Fibroblast of upper back skin (primary cell): ENCODE measurements at places on chromosomes 6 and 20.

- no peak for DNase-seq
These were observed 259.8 kb downstream of the CD109 start for GRCh38 chr6:73955800-73956199.

DNA sequence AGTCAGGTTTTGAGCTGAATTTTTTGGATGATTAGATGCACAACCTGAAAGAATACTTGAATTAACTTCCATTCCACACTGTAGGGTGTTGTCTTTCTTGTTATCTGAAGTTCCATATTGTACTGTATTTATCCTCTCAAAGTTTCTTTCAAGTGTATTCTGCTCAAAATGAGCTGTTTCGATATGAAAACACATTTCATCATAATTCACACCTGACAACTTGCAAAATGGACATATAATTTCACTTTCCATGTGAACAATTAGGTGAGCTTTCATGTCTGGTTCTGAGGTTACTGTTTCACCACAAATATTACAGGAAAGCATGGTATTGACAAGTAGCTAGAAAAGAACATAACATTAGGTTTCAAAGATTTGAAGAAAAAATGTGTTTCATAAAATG, 1.7 kb downstream of the ZUP1 start:
- DNase-seq: no peak

- no peak for DNase-seq
These were observed 87.2 kb upstream of the RIN2 start for GRCh38 chr20:19670829-19671228.

GRCh38 chr6:169895926-169896761, 144.7 kb downstream of the ERMARD start:
- no peak for DNase-seq

DNA sequence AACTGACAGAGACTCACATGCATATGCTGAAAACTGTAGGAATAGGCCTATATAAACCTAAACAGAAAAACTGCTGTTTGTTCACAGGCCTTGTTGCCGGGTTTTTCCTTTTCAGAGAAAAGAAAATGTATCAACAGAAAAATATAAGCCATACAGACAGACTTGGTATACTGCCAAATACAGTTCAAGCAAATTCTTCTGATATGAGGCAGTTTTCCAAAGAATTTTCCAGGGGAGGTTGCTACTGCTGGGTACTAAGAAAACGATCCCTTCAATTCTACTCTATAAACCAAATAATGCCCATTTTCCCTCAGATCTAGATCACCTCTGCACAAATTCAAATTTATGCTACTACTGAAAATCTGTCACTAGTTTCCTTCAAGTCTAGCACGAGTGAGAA, 59.4 kb downstream of the ME1 start:
- DNase-seq: peak; percentile 83

- DNase-seq: no peak
These were observed 10.0 kb upstream of the FAM210B start for GRCh38 chr20:56348746-56349145.

DNA sequence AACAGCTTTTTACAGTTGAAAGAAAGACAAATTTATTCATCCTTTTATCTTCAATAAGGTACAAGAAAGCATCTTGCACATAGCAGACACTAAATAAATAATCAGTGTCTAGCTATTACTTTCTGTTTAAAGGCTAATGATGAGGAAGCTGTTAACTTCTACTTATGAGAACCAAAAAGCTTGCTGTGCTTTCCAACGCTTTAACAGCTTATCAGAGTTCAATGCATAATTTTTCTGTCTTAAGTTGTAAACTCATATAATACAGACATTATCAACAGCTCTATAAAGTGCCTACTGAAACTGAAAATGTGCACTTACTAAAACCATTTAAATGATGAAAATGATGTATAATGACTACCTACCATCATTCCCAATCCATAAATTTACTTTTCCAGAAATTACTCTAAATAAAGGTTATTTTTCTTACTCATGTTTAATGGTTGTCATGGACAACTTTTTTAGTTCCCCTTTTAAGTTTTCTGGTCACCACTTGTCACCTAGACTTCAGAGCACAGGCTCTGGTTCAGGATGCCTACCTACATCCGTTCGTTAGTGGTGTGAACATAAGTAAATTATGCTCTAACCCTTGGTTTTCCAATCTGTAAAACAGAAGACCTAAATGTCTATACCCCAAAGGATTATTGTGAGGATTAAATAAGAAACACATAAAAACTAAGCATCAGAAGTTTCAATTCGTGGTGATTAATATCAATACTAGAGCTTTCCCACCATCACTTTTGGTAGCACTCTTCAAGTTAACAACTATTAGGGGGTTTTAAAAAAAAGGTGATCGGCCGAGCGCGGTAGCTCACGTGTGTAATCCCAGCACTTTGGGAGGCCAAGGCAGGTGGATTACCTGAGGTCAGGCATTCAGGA, 8.0 kb downstream of the PNISR start:
- no peak for DNase-seq

GRCh38 chr6:148345176-148345575, 2.5 kb downstream of the SASH1 start:
- no peak for DNase-seq

DNA sequence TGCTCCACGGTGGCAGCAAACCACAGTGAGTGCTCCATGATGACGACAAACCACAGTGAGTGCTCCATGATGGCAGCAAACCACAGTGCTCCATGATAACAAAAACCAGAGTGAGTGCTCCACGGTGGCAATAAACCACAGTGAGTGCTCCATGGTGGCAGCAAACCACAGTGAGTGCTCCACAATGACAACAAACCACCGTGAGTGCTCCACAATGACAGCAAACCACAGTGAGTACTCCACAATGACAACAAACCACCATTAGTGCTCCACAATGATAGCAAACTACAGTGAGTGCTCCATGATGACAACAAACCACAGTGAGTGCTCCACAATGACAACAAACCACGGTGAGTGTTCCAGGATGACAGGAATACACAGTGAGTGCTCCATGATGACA, 36.0 kb upstream of the LRFN2 start:
- no peak for DNase-seq

GRCh38 chr6:107230024-107230423, 114.7 kb upstream of the BEND3 start:
- DNase-seq: no peak

DNA sequence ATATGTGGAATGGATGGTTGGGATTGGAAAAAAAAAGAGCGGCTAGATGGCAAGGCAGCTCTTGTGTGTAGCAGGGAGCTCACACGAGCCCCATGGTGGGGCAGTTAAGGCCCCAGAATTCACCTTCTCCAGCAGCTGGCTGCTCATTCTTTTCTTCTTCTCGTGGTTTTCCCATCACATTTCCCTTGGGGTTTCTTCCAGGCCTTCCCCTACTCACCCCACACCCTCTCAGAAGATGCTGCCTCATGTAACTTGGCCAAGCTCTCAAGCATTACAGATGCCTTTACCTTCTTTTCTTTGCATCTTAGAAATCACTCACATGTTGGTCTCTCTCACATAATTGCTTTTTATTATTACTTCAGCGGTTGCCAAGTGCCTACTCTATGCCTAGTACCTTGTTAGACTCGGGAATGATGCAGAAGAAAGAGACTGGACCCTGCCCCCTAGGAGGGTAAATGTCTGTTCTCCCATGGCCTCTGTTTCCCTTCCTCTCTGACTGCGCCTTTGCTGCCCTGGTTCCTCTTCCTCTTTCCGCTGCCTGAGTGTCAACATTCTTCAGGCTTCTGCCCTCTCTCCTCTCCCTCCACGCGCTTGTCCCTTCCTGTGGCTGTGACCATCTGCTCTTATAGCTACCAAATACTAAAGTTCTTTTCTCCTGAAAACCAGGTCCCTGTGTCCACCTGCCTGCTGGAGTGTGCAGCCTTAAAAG, 28.6 kb downstream of the PPARD start:
- peak; percentile 86 for DNase-seq

- DNase-seq: no peak
These were observed 423.5 kb downstream of the COL12A1 start for GRCh38 chr6:74782346-74782745.

DNA sequence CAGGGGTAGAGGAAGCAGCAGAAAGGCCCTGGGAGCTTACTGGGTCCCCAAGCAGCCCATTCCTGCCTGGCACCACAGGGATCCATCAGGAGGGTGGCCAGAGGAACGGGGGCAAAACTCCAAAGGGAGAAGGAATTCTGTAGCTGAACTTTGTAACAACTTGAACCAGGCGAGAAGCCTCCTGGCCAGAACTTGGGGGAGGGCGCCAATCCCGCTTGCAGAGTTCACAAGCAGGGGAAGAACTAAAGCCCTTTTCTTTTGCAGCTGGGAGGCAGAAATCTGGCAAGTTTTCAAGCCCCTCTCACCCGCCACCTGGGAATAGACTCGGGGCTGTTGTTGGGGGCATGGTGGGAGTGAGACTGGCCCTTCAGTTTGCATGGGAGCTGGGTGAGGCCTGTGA, 189.1 kb downstream of the PHF3 start:
- DNase-seq: no peak

GRCh38 chr6:43189776-43190304, 7.8 kb downstream of the CUL9 start:
- no peak for DNase-seq

DNA sequence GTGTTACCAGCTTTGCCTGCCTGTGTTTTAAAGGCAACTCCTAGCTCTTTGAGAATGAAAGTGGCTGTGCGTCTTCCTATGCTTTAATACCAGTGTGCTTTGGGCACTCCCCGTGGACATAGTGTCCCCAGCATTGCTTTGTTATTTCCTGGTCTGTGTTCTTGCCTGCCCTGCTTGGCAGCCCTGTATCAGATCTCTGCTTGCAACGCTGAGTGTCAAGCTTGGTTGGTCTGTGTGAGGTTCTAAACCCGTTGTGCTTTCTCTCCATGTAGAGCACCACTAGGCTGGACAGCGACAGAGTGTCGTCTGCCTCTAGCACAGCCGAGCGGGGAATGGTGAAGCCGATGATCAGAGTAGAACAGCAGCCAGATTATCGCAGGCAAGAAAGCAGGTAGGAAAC, 80.2 kb downstream of the AFDN start:
- no peak for DNase-seq

- DNase-seq: no peak
These were observed 35.8 kb downstream of the BTBD9 start for GRCh38 chr6:38603966-38604365.

- no peak for DNase-seq
These were observed 2.4 kb downstream of the CMTR1 start for GRCh38 chr6:37435373-37435772.

GRCh38 chr6:168988801-168989200, 264.8 kb downstream of the THBS2 start:
- DNase-seq: peak; percentile 19

DNA sequence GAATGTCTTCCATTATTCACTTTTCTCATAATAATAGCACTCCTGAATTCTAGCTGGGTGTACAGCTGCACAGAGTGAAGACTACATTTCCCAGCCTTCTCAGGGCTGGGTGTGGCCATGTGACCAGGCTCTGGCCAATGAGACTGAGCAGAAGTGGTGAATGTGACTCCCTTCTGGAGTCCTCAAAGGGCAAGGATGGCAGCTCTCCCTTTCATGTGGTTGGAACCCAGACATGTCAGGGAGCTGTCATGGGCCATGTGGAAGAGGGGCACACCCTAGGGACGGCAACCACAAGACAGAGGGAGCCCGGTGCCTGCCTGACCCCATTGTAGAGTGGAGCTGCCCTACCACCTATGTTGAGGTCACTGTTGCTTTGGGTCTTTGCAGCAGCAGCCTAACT, 312.8 kb upstream of the SULF2 start:
- DNase-seq: no peak

GRCh38 chr20:19885939-19886660, 128.0 kb downstream of the RIN2 start:
- peak; percentile 27 for DNase-seq

- DNase-seq: peak; percentile 36
These were observed 404.5 kb downstream of the SYNE1 start for GRCh38 chr6:152232501-152233151.

- no peak for DNase-seq
These were observed 12.7 kb downstream of the SMAP1 start for GRCh38 chr6:70680396-70680795.

DNA sequence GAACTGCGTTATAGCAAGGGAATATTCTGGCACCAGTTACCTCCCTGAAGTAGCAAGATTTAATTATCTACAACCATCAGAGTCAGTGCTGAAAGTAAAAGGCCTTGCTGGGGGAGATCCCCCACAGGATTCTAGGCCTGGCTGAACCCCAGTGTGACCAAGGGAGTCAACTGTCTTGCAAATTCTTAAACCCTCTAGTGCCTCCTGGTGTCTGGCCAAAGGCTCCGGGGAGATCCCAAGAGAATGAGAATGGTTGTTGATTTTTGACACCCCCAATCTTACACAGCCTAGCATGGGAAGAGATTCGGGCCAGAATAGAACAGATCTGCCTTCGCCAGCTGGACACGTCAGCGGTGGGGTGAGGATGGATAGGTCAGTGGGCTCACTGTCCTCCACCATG, 179.4 kb downstream of the ERMARD start:
- no peak for DNase-seq

DNA sequence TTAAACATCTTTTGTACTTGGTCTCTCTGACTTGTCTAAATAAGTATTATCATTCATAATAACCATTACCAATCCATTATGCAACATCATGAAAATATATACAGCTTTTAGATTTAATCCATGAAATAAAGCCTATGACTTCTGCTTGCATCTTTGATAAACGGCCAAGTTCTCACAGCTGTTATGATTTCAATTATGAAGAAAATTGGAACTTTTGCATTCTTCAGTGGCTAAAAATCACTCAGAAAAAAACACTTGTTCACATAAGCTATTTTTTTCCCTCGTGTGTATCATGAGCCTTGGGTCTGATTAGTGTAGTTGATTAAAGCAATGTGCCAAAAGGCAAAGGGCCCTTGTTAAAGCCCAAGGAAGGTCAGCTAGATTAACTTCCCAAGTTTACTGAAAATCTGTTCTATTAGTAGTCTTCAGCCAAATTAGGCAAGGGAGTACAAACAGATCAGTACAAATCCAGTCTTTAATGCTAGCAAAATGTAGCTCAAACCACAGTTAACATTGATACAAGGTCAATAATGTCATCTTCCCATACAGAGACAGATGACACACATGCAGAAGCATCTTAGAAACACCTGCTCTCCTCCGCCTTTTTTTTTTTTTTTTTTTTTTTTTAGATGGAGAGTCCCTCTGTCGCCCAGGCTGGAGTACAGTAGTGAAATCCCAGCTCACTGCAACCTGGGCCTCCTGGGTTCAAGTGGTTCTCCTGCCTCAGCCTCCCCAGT, 69.9 kb downstream of the SGK1 start:
- DNase-seq: no peak
